Coronary artery (tissue), 2 donors: ENCODE measurements at places on chromosomes 2 and 18.

GRCh38 chr2:188369365-188369764 lies 77.7 kb downstream of the GULP1 start:
- no peak for DNase-seq

DNA sequence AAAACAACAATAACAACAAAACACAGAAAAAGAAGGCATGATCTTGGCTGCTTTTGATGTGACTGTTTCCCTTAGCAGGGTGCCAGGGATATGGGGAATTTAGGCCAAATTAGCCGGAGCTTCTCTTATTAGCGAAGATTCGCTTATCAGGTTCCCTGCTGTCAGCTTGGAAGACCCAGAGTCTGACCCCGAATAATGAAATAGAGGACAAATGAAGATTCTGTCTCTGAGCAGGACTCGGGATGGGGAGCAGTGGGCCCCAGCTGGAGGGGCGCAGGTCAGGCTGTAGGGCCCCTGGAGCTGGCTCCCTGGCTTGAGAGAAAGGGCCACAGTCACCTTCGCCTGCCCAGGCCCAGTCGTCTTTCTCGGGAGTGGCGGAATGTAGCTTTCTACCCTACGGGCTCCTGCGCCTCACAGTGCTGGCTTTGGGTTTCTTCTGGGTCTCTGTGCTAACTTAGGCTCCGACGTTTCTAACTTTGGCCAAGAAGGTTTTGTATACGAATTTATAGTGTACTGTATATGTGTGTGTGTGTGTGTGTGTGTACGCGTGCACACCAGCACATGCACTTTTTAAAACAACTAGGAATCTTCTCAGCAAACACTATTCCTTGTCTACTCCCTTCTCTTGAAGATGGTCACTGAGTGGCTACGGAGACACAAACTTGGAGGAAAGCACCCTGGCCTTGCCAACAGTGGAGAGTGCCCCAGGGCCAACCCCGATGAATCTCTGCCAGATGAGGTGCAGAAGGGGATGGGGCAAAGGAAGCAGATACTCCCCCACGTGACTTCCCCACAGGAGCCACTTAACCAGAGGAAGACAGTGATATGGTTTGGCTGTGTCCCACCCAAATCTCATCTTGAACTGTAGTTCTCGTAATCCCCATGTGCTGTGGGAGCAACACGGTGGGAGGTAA lies 195.6 kb upstream of the COPS8 start:
- DNase-seq, result no peak

- no peak for DNase-seq
These were observed 73.7 kb upstream of the RMDN2 start for GRCh38 chr2:37851428-37851827.

DNA sequence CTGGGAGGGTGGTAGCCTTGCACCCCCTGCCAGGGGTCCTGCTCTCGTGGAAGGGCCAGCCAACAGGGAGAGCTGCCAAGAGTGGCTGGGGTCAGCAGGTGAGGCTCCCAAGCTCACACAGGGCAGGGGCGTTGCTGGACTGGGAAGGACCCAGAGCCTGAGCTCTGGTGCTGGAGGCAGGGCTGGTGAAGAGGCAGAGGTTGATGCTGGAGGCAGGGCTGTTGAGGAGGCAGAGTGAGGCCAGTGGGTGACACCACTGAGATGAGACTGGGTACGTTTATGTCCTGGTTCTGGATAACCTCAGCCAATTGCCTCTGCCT lies 7.0 kb downstream of the ADRA2B start:
- DNase-seq, result no peak

DNA sequence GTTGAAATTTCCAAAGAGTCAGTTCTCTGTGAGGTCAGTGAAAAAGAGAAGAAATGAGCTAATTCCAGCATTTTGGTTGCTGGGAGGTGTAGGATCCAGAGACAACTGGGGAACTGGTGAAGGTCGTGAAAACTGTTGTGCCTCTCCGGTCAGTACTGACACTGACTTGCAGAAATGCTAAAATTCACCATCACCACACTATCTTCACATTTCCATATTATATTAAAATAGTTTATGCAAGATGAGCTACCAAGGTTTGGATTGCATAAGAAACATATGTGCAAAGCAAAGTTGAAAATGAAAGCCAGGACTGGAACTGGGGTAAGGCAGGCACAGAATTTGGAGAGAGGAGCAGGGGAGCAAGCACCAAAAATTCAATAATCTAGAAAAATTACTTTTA lies 21.8 kb downstream of the RIT2 start:
- DNase-seq, result no peak

GRCh38 chr2:69560147-69560482 lies 83.4 kb downstream of the AAK1 start:
- DNase-seq, result no peak
